ENCODE measurements at places on chromosomes 6 and 20.

DNA sequence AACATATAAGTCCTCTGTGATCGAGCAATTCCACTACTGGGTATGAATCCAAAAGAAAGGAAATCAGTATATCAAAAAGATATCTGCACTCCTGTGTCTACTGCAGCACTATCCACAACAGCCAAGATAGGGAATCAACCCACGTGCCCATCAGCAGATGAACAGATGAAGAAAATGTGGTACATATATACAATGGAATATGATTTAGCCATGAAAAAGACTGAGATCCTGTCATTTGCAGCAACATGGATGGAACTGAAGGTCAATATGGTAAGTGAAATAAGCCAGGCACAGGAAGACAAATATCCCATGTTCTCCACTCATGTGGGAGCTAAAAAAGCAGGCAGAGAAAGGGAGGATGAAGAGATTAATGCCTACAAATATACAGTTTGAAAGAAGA lies 95.7 kb upstream of the POPDC3 start:
- no peak for DNase-seq

DNA sequence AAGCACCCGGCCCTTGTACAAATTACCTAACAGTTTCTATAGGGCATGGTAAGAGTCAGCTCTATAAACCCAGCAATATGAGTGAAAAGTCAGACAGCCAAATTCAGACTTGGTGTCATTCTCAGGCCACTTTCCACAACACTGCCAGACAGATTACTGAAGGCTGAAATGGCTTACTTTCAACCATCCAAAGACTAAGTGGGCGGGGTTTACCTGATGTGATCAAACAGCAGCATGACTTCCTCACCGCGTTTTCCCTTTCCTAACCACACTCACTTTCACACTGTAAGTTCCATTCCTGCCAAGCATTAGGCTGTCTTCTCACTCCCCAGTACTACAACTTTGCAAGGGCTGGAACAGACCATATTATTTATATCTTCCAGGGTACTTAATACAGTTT lies 85.9 kb downstream of the SMLR1 start:
- no peak for DNase-seq

- DNase-seq = no peak
Measured at GRCh38 chr20:15900443-15900842, 672.8 kb downstream of the KIF16B start.

- no peak for DNase-seq
Measured at GRCh38 chr6:143215771-143216170, 155.1 kb downstream of the AIG1 start.

- peak; percentile 13 for DNase-seq
Measured at GRCh38 chr6:31940256-31940664, 5.6 kb upstream of the CFB start.
